ENCODE measurements at places on chromosomes 11 and 22.

DNA sequence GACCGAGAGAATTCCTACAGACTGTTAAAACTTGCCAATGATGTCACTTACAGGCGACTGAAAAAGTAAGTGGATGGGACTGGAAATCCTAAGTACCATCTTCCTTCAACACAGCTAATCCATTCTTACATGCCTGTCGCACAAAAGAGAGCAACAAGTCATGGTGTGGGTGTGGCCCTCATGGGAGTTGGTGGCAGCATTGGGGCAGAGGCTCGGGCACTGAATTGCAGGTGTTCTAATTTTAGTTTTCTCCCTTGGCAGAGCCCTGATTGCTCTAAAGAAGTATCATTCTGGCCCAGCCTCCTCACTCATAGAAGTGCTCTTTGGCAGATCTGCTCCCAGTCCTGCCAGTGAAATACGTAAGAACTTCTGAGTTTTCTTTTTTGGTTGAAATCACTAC, 4.6 kb downstream of the IGHMBP2 start:
- no peak for DNase-seq

GRCh38 chr22:50627642-50628542, at the start of gene ARSA:
TSS of gene ARSA (minus strand) at chr22:50628152. CDS start at chr22:50627779, 373 bp downstream.
- DNase-seq: peak; percentile 19

DNA sequence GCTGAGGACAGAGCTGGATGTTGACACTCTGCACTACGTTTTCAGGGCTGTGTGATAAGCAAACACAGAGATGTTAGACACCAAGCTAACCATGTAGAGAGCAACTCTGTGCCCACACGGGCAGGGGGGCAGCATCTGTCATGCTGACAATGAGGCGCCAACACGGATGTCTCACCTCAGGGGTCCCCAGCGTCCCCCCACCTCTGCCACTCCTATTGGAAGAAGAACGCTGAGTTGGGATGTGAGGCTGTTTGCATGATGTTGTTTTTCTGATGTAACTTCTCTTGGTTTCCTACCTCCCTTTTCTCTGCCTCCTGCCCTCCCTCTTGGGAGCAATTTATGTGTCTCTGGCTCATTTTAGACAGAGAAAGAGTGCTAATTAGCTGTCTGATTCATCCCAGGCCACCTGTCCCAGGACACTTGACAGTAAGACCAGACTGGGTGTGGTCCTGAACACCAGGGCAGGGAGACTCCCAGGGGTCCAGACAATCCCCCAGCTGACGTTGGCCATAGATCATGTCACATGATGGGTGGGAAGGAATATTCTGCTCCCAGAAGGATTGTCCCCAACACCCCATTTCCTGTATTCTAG, 89.2 kb upstream of the NCAM1 start:
- DNase-seq: no peak

DNA sequence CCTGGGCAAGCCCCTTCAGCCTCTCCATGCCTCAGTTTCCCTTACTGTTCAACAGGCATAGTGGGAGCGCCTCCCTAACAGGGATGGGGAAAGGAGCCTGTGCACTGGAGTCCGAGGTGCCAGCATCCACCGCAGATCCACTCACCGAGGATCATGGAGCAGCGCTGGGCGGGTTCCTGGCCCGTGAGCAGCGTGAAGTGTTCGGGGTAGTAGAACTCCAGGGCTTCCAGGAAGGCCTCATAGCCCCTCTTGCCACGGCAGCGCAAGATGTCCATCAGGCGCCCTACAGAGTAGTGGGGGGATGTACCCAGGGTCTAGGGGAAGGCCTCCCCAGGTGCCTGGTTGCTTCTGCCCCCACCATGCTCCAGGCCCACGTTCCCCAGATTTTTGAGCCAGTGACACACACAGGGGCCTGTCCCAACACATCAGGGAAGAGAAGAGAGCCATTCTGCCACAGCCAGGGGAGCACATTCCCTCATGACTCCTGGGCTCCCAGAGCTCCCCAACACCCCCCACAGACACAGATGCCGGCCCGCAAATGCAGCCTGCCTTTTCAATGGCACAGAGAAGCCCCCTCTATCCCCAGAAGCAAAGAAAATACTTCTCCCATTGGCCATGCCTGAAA, 1.3 kb downstream of the CARD10 start:
- DNase-seq: no peak

DNA sequence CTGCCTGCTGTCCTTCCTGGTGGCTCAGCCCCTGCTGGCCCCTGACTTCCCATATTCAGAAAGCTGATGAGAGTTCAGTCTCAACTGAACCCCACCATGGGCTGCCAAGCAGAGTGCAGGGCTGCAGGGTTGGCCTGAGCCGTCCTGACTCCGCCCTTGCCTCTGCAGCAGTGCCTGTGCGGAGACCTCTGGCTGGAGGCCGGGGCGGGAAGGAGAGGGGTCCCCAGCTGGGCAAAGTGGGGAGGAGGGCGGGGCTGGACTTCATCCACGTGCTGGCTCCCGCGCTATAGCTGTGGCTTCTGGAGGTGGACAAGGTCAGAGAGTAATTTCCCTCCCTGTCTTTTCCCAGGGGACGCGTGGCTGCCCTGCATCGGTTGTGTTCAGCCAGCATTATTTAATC, 13.6 kb downstream of the GLB1L3 start:
- DNase-seq: no peak

DNA sequence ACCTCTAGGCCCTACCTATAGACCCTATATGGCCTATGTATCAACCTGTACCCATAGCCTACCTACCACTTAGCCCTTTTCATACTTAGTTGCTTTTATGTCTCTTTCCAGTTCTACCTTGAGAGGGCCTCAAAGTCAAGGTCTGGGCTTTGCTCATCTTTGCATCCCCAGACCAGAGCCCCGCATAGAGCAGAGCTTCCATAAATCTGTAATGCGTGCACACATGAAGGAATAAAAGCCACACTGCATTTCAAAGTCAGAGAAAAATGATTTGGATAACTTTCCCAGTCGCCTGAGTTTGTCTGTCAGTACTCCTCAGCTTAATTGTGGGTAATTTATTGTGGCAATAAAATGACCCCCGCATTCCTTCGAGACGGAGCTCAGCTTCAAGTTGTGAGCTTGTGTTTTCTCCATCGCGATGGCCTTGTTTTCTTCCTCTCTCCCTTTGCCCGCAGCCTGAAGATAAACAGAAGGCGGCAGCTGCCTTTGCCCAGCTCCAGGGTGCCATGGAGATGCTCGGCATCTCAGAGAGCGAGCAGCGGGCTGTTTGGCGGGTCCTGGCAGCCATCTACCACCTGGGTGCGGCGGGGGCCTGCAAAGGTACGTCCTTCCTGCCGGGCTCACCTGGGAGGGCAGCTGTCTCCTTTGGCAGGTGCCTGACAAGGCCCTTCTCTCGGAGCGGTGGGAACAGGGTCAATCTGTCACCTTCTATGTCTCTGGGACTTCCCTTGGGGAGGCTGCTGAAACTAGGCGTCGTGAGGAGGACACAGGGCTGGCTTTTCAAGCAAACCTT, 55.7 kb downstream of the MYO18B start:
- DNase-seq: no peak

DNA sequence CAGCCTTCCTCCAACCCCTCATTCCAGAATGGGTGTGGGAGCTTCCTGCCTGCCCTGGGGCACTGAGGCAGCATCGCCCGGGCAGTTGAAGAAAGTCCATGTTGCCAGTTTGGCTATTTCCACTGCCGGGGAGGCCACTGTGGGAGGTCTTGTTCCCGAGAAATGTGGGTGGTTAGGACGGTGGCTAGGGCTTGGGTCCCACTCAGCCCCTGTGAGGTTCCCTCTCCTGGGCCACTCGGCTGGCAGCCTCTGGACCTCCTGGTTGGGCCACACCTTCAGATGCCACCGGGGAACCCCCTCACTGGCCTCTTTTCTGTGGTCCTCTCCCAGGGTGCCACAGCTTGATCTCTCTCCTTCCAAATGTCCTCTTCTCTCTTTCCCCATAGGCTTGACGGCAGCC, 5.1 kb upstream of the PPP6R3 start:
- no peak for DNase-seq

- no peak for DNase-seq
These were observed 51.1 kb downstream of the USP35 start for GRCh38 chr11:78239781-78240180.

- DNase-seq: peak; percentile 69
These were observed at the start of gene GLB1L3 for GRCh38 chr11:134275534-134276395. TSS of gene GLB1L3 (plus strand) at chr11:134276379. CDS start at chr11:134276741, 362 bp downstream.

GRCh38 chr22:33325232-33326004, 267.2 kb upstream of the SYN3 start:
- DNase-seq: peak; percentile 18

GRCh38 chr11:91926965-91927364, 297.7 kb upstream of the FAT3 start:
- no peak for DNase-seq

DNA sequence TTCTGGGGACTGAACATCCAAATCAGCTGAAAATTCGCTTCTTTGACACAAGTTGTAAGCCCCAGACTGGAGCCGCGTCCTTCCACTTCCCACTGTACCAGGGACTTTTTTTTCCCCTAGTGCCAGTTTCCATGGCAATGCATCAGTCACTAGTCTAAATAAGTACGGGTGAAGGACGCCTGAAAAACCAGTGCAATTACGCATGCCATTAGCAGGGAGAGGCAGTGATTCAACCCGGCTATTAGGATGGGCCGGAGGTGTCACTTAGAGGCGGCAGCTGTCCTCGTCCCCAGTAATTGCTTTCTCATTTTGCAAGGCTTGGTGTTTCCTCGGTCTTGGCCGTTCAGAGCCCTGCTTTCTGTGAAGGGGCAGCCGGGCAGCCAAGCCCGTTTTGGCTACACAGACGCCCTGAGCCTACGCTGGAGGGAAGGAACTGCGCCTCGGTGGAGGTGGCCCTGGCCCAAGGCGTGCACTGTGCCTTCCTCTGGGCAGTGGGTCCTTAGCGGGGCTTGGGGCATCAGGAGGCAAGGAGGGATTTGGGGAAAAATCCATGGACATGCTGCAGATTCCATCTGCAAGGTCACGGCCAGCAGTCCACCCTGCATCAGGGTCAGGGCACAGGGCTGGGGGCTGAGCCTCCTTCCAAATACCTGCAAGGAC, 319.7 kb downstream of the CTTN start:
- DNase-seq: no peak

DNA sequence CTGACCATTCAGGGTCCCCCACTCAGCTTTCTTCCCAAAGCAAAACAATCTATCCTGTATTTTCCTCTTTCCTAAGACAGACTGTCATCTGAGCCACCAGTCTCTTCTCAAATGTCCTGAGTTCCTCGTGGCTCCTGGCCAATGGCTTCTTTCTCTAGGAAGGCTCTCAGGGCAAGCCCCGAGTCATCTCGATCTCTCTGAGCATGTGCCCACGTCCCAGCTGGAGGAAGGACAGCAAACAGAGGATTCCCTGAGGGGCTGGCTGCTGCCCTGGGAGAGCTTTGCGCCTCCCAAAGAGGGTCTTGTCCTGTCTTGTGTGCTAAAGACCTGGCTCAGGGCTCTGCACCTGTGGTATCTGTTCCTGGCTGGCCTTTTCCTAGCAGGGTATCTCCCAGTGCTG, 8.3 kb downstream of the SLC37A2 start:
- peak; percentile 57 for DNase-seq

GRCh38 chr22:41905411-41906202, 9.3 kb downstream of the SHISA8 start:
- DNase-seq: no peak

DNA sequence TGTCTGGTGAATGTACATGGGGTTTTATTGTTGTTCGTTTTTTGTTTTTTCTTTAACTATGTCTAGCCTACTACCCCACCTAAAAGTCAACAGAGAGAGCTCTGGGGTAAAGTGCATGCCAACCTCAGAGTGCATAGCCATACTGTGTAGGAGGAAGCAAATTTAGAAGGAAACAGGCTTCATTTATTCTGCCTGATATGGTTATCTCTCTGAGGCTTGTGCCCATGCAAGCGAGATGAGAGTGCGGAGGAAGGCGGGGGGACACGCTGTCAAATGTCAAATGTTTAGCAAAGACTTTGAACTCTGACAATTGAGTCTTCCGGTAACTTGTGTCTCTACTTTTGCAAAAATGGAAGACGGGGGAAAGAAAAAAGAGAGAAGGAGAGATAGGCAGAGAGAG, 295.5 kb downstream of the ETS1 start:
- DNase-seq: no peak

- no peak for DNase-seq
These were observed 34.6 kb downstream of the VSIG10L2 start for GRCh38 chr11:125980436-125980835.

GRCh38 chr11:98036810-98037209, 983.9 kb upstream of the CNTN5 start:
- no peak for DNase-seq

- no peak for DNase-seq
These were observed 46.5 kb downstream of the CDPF1 start for GRCh38 chr22:46203601-46203980.

GRCh38 chr11:1963864-1964263, 16.7 kb downstream of the MRPL23 start:
- no peak for DNase-seq

DNA sequence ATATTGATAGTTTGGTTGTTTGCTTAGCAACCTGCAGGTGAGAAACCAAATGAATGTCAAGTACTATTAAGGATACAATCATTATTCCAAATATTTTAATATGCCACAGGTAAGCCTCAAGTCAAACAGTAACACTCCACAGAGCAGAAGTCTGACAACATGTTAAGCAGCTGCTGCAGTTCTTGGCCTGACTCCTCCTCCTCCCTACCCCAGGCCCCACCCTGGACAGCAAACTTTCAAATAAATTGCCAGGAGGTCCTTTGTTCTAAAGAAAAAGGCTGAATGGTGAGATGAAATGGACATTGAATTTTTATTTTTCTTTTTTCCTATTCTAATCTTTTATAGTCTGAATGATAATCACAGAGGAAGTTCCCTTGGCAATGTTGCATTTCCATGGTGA, 260.0 kb upstream of the POU2AF2 start:
- no peak for DNase-seq

DNA sequence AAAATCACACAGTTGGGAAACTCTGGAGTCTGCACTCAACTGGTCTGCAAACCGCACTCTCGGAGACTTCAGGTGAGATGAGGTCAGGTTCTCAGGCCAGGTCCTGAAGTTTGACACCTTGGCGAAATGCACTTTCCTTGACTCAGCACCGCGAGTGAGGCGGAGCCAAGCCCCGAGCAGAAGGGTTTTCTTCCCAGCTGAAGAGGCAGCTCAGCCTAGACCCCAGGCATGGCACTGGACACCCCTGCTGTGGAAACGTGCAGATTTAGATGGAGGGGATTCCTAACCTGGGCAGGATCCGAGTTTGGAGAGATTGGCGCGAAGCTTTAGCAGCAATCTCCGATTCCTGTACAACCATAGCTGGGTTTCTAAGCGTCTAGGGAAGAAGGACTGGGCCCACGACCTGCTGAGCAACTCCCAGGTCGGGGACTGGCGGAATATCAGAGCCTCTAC, 835 bp upstream of the MYOD1 start:
- no peak for DNase-seq

DNA sequence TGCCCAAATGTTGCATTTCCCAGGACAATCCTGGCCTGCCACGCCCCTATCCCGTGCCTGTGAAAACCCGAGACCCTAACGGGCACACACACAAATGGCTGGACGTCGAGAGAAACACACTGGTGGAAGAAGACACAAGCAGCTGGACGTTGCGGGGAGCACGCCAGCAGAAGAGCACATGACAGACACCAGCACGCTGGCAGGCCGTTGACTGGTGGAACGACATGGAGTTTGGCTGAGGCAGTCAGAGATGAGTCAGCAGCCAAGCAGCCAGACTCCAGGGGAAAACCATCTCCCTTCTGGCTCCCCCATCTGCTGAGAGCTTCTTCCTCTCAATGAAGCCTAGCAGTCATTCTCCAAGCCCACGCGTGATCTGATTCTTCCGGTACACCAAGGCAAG, 606.7 kb upstream of the LRRC4C start:
- no peak for DNase-seq

GRCh38 chr11:63838678-63839507, at the start of gene MARK2:
TSS of gene MARK2 (plus strand) at chr11:63839110. CDS start at chr11:63839507, 397 bp downstream.
- DNase-seq: peak; percentile 100

All from DMS79 treated with DMSO at 0.1 percent for 48 hours (cell line).